ENCODE measurements at places on chromosomes 7 and 10.

- no peak for DNase-seq
Measured at GRCh38 chr7:11701829-11702560, 130.0 kb downstream of the THSD7A start.

- no peak for DNase-seq
Measured at GRCh38 chr7:118327174-118327573, 102.7 kb downstream of the ANKRD7 start.

- no peak for DNase-seq
Measured at GRCh38 chr7:75804004-75804403, 9.6 kb downstream of the CCL24 start.

- DNase-seq: no peak
Measured at GRCh38 chr7:104264285-104264684, 56.5 kb upstream of the ORC5 start.

GRCh38 chr7:141295367-141295895 is 221.6 kb downstream of the TMEM178B start:
- no peak for DNase-seq

DNA sequence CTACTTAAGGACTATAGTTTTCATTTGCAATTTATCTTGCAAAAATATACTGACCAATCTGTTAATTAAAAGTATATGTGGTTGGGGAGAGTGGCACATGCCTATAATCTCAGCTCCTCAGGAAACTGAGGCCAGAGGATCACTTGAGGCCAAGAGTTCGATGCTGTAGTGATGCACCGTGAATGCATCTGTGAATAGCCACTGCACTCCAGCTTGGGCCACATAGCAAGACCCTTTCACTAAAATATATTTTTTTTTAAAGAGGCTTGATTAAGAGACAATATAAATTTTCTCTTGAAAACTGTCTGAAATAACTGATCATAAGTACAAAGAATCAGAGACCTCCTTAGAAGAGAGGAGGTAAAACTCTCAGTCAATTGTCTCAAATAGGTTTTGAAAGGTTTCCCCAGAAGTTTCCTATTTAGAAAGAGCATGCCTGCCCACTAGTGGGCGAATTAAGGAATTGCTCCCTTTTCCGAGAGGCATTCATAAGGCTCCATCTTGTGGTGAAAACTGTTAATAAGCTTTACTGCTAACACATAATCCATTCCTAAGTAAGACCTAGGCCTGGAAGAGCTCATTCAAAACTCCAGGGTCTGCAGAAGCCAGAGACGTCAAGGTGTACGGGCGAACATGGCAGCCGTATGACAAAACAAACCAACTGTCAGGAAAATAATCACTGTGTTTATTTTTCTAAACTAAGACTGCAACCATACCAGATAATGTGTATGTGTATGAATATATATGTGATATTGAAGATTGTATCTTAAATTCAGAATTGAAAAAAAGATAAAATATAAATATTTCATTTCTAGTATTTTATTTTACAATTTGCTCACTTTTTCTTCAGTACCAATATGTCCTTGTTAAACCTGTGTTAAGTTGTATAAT is 6.8 kb upstream of the TAS2R40 start:
- DNase-seq: peak; percentile 13

- no peak for DNase-seq
Measured at GRCh38 chr7:10696064-10696463, 277.6 kb upstream of the PHF14 start.

- no peak for DNase-seq
Measured at GRCh38 chr10:17349717-17350116, 104.7 kb downstream of the ST8SIA6 start.

- no peak for DNase-seq
Measured at GRCh38 chr7:137443616-137444015, 100.1 kb upstream of the PTN start.

GRCh38 chr7:70135656-70136055 is 537.4 kb downstream of the AUTS2 start:
- DNase-seq: no peak

GRCh38 chr10:16843252-16843870 is 26.1 kb upstream of the RSU1 start:
- DNase-seq: no peak

GRCh38 chr10:1498746-1499358 is 238.5 kb downstream of the ADARB2 start:
- DNase-seq: no peak

GRCh38 chr10:6101181-6101580 is 12.3 kb downstream of the RBM17 start:
- no peak for DNase-seq

DNA sequence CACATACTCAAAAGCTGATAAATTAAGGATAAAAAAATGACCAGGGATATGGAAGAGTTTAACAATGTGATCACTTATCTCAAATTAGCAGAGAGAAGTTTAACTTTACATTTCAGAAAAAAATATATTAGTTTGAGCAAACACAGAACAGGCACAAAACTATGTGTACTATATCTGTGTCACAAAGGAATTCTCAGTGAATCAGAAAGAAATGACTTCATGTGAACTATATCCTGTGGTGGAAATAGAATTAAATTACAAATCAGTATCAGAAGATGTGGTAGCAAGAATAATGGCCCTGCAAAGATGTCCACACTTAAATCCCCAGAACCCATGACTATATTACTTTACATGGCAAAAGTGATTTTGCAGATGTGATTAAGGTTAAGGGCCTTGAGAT is 70.3 kb downstream of the SEC23IP start:
- DNase-seq: no peak

- DNase-seq: no peak
Measured at GRCh38 chr10:65571011-65571570, 1354.7 kb upstream of the LRRTM3 start.

DNA sequence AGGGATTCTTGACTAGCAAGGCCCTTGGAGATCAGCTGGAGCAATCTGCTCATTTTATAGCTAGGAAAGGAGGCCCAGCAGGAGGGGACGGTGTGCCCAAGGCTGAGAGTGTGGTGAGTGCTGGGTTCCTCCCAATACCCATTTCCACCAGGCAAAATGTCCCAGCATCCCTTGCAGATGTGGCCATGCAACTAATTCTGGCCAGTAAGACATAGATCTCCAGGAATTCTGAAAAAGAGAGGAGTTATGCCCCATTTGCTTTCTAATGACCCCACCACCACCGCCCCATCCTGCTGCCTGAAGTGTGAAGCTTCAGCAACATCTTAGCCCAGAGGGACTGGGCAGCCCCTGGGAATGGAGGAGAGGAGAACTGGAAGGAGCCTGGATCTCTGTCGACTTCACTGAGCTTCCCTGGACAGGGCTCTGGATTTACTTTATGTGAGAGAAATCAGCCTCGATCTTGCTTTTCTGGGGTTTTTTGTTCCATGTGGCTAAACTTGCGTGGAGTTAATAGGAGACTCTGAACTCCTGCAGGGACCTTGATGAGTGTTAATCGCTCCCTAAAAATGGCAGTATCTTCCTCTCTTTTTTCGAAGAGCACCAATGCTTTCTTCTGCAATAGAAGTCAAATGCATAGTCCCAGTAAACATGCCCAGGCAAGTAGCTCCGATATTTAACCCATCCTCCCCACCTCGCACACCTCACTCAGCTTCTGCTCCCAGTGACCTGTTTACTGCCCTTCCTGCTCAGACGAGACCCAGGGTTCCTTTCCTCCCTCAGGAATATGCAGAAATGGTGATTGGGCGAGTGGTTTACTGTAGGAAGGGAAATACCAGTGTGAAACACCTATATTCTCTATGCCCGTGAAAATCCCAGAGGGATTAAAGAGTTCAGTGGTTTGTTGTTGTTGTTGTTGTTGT is 127.5 kb upstream of the GPR26 start:
- DNase-seq: no peak

DNA sequence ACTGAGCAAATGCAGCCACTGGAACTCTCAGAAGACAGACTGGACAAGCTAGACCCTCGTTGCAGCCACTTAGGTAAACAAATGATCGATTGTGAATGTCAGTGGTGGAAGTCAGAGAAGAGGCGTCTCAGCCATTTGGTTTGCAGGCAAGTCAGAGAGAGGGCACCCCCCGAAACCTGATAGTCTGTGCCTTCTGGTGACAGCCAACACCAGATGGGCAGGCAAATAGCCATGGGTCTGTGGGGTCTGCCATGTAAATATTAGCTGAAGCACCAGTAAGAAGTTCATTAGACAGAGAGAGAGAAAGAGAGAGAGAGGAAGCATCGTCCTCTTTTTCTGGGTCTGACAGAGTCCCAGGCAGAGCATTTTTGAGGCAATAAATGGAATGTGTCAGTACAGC is 5.4 kb downstream of the PPP1R17 start:
- DNase-seq: no peak

GRCh38 chr10:7146189-7146588 is 264.6 kb downstream of the SFMBT2 start:
- no peak for DNase-seq

DNA sequence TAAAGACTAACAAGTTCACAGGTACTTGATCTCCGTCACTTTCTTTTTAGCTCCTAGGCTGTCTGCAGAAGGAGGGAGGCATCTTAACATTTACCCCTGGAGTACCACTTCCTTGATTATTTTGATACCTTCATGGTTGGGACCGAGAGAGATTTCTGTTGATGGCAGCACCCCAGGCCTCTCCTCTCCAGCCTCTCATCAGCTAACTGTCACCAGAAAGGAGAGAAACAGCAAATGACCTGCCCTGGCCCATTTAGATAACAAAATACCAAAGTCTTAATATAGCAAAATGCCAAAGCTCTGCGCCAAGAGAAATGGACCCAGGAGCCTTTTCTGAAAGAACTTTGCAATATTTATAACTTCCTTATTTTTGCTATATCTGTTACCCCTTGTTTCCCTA is 30.0 kb upstream of the KLHL7 start:
- no peak for DNase-seq

- no peak for DNase-seq
Measured at GRCh38 chr10:63114031-63114814, 18.9 kb upstream of the NRBF2 start.

DNA sequence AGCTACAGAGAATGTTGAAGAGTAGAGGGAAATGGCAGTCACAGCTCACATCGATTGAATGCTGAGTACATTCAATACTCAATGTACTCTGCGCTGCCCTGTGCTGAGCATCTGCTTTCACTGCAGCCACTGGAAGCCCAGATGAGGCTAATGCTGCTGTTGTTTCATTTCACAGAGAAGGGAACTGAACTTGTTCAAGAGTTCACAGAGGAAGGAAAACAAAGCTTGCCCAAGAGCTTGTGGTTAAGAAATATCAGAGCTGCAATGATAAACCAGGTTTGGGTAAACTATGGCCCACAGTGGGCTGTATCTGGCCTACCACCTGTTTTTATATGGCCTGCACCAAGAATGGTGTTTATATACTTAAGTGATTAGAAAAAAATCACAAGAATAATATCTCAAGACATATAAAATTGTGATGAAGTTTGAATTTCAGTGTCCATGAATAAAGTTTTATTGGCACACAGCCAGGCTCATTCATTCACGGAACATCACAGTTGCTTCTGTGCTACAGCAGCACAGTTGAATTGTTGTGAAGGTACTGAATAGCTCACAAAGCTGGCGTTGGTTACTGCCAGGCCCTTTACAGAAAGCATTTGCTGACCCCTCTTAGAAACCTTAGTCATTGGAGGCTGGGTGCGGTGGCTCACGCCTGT is 64.1 kb downstream of the CFAP58 start:
- DNase-seq: no peak

DNA sequence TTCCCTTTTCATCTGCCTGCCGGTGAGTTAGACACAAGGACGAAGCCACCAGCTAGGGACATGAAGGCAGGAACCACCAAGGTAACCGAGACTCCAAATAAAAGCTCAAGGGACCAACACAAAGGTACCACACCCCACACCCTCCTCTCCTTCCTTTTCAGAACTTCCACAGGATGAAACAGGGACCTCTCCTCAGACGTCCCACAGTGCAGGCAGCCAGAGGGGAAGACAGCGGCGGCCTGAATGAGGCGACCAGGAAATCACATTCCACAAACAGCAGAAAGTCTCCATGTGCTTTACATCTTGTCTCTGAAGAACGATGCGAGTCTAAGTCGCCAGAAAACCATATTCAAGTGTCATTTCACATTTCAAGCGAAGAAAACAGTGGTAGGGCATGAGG is 97.8 kb downstream of the DIP2C start:
- DNase-seq: no peak

DNA sequence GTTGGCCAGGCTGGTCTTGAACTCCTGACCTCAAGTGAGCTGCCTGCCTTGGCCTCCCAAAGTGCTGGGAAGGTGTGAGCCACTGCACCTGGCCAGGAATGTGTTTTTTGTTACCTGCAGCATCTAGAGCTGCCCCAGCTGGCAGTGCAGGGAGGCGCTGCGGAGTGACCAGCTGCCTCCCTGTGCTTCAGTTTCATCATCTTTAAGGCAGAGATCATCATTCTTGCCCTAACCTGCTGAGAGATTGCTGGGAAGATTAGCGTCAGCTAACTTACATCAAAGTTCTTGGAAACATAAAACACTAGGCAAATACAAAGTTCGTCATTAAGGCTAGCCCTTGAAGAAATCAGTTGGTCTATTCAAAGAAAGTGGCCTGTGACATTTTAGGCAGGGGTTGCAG is 2.3 kb downstream of the ZNF282 start:
- DNase-seq: no peak

DNA sequence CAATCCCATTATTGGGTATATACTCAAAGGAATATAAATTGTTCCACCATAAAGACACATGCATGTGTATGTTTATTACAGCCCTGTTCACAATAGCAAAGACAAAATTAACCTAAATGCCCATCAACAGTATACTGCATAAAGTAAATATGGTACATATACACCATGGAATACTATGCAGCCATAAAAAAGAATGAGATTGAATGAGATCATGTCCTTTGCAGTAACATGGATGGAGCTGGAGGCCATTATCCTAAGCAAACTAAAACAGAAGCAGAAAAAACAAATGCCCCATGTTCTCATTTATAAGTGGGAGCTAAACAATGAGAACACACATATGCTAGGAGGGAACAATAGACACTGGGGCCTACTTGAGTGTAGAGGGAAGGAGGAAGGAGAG is 44.7 kb upstream of the CROT start:
- no peak for DNase-seq

GRCh38 chr7:22001345-22002004 is 55.8 kb upstream of the CDCA7L start:
- DNase-seq: no peak

GRCh38 chr10:122499491-122499941 is 38.2 kb downstream of the HTRA1 start:
- DNase-seq: no peak

- DNase-seq: no peak
Measured at GRCh38 chr10:27513451-27514191, 9.5 kb downstream of the RAB18 start.

GRCh38 chr10:109187677-109188076 is 735.6 kb downstream of the XPNPEP1 start:
- no peak for DNase-seq

GRCh38 chr7:42831006-42831717 is 80.7 kb downstream of the C7orf25 start:
- DNase-seq: no peak

Measured in stimulated activated CD4-positive, alpha-beta T cell treated with anti-CD3 and anti-CD28 coated beads, Interleukin-1b, Interleukin-23, amount 100 ng/mL, for 1 hour (primary cell).